CD4-positive, CD25-positive, alpha-beta regulatory T cell (primary cell): ENCODE measurements at places on chromosomes 12 and 14. TPM values are rescaled to one million over a fixed set of nuclear protein-coding genes. Genes with fewer than 3 reads are reported as not detected.
A peak's percentile ranks its signal among the peaks of the same experiment; 100 is the strongest.

DNA sequence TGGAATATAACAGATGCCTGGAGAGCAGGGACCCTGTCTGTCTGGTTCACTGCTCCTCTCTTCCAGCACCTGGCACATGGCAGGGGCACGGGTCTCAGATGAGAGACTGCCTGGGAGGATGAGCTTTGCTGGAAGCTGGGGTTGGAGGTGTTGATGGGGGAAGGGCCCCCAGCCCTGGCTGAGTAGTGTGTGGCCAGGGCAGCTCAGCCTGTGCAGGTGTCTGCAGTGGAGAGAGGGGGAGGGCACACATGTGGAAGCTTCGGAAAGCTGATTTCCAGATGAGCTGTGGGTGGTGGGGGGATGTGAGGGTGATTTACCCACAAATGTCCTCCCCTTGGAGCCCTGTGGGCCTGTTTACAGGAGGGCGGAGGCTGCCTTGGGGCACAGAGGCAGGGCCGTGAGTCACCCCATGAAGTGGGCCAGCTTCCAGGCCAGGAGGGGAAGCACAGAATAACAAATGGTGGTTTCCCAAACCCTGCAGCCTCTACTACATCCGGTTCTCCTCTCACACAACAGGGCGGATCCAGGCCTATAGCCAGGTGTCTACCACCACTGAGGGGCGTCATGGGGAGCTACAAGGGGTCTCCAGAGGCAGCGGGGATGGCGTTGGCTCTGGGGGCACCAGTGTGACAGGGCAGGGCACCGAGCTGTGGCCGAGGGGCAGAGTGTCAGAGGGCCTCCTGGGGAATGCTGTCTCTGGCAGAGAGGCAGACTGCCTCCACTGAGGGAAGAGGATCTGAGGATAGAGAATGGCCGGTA, 11.0 kb downstream of the KRT7 start:
- H3K36me3 ChIP-seq = no peaks in the 10 kb centered on the region
- no peaks in the 10 kb centered on the region for H3K27me3 ChIP-seq
- peaks cover 7% of the 10 kb centered on the region for H3K4me1 ChIP-seq
- no peak overlapping the region for H3K27ac ChIP-seq
- H3K4me3 ChIP-seq = no peak overlapping the region

DNA sequence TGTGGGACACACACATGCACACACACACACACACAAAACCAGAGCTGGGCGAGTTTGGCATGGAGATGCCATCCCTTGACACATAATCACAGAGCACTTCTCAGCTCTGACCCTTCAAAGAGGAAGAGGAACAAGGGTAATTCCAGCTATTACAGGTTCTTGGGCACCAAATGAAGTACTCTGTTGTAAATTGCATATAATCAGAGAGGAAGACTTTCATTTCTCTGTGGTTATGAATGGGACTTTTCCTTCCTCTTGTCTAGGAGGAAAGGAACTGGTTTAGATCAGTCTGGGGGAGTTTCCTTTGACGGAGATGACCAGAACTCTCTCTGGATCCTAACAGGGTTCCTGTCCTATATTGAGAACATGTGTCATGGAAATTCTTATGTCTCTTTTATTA, 26.4 kb upstream of the FGF6 start:
- H3K27ac ChIP-seq = no peak overlapping the region
- no peak overlapping the region for H3K4me3 ChIP-seq
- no peak for DNase-seq
- no peaks in the 10 kb centered on the region for H3K36me3 ChIP-seq
- H3K4me1 ChIP-seq = no peaks in the 10 kb centered on the region
- H3K27me3 ChIP-seq = peaks cover 13% of the 10 kb centered on the region

DNA sequence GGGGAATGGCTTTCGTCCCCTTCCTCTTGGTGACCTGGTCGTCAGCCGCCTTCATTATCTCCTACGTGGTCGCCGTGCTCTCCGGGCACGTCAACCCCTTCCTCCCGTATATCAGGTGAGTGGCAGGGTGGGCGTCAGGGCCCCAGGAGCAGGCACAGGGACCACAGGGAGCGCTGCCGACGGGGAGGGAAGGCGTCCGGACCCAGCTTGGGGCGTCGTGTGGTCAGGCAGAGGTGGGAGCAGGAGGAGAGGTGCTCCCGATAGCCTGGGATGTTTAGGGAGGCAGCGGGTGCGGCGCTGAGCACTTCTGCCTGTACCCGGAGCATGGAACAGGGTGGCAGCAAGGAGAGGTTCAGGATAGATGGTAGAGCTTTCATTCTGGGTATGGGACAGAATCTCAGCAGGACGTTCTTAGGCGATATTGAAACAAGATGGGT, 444 bp downstream of the DRAM1 start:
- H3K36me3 ChIP-seq = no peaks in the 10 kb centered on the region
- no peak for DNase-seq
- no peaks in the 10 kb centered on the region for H3K27me3 ChIP-seq
- H3K4me1 ChIP-seq = peaks cover 7% of the 10 kb centered on the region
- H3K27ac ChIP-seq = peak overlapping the region; percentile 69
- peak overlapping the region; percentile 88 for H3K4me3 ChIP-seq

GRCh38 chr14:79084861-79085260, 914.7 kb downstream of the NRXN3 start:
- no peak for DNase-seq
- H3K27me3 ChIP-seq = no peaks in the 10 kb centered on the region
- no peaks in the 10 kb centered on the region for H3K36me3 ChIP-seq

DNA sequence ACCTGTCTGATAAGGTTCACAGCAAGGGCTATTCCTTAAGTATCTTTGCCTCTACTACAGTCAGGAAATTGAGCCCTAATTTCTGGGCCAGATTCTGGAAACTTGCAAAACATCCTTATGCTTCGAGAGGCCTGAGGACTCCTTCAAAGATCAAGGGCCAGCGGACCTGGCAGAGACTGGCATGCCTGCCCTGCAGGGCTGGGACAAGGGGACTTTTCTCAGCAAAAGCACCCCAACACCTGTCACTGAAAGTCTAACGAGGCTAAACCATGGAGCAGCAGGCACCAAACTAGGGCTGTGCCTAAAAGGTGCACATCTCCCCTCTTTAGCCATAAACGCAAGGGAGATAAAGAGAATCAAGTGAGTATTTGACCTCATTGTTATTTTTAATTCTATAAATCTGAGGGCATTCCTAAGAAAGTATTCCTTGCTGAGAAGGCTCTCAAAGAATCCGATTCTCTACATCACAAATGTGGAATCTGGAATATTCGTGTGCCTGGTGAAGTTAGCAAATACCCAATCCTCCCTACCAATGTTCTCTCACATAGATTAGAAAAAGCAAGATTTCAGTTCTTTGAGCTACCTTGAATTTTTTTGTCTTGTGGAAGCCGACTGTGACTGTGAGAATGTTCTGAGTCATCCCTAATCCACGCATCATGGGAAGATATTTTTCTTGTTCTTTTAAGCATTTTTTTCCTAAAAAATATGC, 328.2 kb upstream of the NOVA1 start:
- H3K36me3 ChIP-seq = no peaks in the 10 kb centered on the region
- DNase-seq = no peak
- H3K4me3 ChIP-seq = no peak overlapping the region
- no peaks in the 10 kb centered on the region for H3K27me3 ChIP-seq
- no peak overlapping the region for H3K27ac ChIP-seq

DNA sequence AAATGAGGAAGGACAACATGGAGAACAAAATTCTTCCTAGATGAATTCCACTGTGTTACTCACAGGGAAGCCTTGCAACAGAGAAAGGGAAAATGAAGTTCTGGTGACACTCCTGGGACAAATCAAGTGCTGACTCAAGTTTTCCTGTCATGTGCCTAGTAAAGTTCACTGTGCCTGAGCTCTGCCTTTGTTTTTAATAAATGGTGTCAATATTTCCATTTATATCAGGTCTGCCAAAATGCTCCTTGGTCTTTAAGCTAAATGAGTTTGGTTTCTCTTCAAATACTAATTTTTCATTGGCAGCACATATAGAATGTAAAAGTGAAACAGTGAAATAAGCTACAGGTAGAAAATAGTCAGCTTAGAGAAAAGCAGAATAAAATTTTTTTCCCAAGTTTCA, 33.0 kb downstream of the HIGD1C start:
- no peak for DNase-seq
- peaks cover 26% of the 10 kb centered on the region for H3K36me3 ChIP-seq
- H3K27me3 ChIP-seq = no peaks in the 10 kb centered on the region

GRCh38 chr12:57243521-57244311, 7.3 kb downstream of the STAC3 start:
- H3K4me3 ChIP-seq = no peak overlapping the region
- H3K36me3 ChIP-seq = no peaks in the 10 kb centered on the region
- no peak overlapping the region for H3K27ac ChIP-seq
- DNase-seq = peak; percentile 69

DNA sequence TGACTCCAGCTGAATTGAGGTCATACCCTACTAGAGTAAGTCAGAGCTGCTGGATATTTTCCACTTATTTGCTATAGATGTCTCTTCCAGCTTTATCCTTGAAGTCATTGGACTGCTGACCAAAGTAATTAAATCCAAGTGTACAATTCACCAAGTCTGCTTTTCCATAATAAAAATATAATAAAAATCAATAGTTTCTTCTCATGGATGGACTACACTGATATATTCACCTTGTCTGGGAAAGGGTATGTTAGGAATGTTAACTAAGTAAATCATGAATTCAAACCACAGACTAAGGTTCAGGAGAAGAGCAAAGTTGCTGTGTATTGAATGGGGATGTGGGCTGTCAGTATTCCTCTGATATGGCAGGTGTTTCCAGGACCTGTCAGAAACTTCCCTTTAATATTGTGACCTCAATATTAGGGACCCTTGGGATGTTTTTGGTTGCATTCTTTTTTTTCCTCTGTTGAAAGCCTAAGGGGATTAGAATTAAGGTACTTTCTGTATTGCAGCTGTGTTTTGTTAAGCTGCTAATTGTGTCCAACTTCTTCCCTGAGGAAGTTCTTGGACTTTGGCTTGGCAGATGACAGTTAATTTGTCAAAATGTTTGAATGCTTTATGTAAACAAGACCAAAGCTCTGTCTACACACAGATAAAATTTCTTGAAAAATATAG, 284.0 kb downstream of the ATP23 start:
- DNase-seq = no peak
- H3K4me3 ChIP-seq = no peak overlapping the region
- no peak overlapping the region for H3K27ac ChIP-seq
- no peaks in the 10 kb centered on the region for H3K4me1 ChIP-seq
- peaks cover 3% of the 10 kb centered on the region for H3K27me3 ChIP-seq
- H3K36me3 ChIP-seq = no peaks in the 10 kb centered on the region

- H3K4me3 ChIP-seq = no peak overlapping the region
- no peaks in the 10 kb centered on the region for H3K27me3 ChIP-seq
- no peak overlapping the region for H3K27ac ChIP-seq
- H3K36me3 ChIP-seq = no peaks in the 10 kb centered on the region
- H3K4me1 ChIP-seq = no peaks in the 10 kb centered on the region
- DNase-seq = no peak
Observed at GRCh38 chr12:19963972-19964371, 404.4 kb upstream of the PDE3A start.

DNA sequence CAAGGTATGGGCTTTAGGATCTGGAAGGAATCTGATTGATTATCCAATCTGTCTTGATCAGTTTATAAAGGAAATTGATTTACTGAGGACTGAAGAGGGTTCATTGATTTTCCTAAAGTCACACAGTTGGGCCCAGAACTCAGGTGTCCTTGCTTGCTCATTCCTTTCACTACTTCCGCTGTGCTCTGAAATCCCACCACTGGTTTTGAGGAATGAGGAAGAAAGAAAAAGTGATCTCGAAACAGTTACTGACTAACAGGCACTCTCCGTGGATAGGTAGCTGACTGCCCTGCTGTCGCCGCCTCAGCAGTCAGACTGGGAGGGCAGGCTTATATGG, at the start of gene FITM1:
FITM1 (plus strand) TSS at position 280 of the 337 bp plus-strand sequence. CDS start 905 bp downstream, outside the sequence.
- DNase-seq = no peak
- no peak within 1 kb of the TSS for H3K4me3 ChIP-seq
- no peaks in the 10 kb centered on the region for H3K36me3 ChIP-seq
- H3K4me1 ChIP-seq = peaks cover 20% of the 10 kb centered on the region
- H3K27me3 ChIP-seq = no peaks in the 10 kb centered on the region

DNA sequence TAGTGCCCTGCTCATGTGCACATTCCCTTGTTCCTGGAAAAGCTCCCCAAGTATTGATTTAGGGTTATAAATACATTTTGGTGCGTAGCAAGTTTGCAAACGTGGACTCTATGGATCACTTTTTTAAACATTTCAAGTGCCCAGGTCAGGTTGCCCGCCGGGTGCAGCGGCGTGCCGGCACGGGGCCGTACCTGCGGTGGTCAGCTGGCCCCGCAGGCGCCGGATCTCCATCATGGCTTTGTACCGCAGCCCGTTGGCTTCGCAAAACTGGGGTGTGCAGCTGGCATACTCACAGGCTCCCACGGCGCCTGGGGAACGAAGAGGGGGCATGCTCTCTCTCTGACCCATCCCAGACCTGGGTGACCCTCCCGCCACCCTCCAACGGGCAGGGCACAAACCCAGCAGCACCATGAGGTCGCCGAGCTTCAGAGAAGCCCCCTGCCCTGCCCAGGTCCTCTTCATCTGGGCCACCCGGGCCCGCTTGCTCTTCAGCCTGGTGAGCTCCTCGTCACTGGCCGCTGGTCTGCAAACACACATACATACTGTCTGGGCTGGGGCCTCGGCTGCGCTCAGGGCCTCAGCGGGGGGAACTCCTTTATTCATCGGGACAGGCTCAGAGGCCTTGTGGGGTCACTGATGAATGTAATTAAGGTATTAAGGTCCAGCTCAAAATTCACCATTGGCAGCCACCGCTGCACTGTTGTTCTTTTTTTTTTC, 35.1 kb downstream of the DHX37 start:
- H3K4me1 ChIP-seq = no peaks in the 10 kb centered on the region
- H3K27me3 ChIP-seq = no peaks in the 10 kb centered on the region
- DNase-seq = no peak
- peaks cover 67% of the 10 kb centered on the region for H3K36me3 ChIP-seq

DNA sequence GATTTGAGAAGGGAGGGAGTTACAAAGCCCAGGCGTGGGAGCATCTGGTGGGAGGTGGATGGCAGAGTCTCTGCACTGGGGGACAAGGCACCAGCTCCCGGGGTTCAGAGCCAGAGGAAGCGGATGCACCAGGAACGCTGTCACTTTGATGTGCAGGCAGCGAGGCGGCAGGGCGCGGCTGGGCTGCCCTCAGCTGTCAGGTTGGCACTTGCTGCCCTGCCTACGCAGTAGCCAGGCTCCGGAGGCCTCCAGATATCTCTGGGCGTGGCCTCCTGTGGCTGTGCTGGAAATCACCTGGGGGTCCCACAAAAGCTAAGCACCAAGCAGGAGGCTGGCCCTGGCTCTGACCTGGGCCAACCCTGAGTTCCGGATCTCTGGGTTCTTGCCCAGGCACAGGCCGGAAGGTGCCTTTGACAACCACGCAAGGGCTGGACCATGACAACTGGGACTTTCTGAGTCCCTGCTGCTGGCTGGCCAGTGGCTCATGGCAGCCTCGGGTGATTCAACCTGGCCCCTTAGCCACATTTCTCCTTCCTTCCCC, 62.1 kb upstream of the MAP1LC3B2 start:
- no peaks in the 10 kb centered on the region for H3K36me3 ChIP-seq
- no peak overlapping the region for H3K27ac ChIP-seq
- H3K27me3 ChIP-seq = no peaks in the 10 kb centered on the region
- H3K4me1 ChIP-seq = no peaks in the 10 kb centered on the region
- DNase-seq = no peak

GRCh38 chr14:92988786-92989755, 66.1 kb downstream of the CHGA start:
- no peak overlapping the region for H3K27ac ChIP-seq
- no peak overlapping the region for H3K4me3 ChIP-seq
- no peak for DNase-seq

The PYGL gene
- total RNA-seq = 1.3 TPM

The AKAP3 gene
- 1.5 TPM for total RNA-seq

The PRKAG1 gene
- 51.3 TPM for total RNA-seq

The ACSM4 gene
- not detected for total RNA-seq

The SMIM41 gene
- 0.54 TPM for total RNA-seq

The LBHD2 gene
- not detected for total RNA-seq

The AMDHD1 gene
- 0.67 TPM for total RNA-seq

The SLC7A8 gene
- total RNA-seq = not detected

The P2RX2 gene
- not detected for total RNA-seq
